ENCODE measurements at places on chromosomes 2 and 18.

GRCh38 chr2:39679805-39680204, 14.1 kb downstream of the TMEM178A start:
- DNase-seq = no peak

DNA sequence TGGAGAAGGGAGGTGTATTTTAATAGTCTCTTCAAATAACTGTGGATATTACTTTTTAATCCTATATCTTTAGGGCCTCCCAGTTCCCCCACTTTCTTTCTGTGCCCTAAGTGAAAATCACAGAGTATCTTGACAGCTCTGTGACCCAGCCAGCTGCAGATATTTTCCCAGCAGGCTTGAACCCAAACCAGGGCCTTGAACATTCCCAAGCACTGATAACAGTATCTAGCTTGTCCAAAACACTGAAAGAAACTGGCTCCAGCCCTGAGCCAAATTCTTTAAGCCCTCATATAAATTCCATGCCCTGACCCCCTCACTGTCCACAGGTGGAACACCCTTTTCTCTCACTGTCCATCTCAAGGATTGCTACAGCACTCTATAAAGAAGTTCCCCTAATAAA, 388.1 kb upstream of the CHAC2 start:
- no peak for DNase-seq

DNA sequence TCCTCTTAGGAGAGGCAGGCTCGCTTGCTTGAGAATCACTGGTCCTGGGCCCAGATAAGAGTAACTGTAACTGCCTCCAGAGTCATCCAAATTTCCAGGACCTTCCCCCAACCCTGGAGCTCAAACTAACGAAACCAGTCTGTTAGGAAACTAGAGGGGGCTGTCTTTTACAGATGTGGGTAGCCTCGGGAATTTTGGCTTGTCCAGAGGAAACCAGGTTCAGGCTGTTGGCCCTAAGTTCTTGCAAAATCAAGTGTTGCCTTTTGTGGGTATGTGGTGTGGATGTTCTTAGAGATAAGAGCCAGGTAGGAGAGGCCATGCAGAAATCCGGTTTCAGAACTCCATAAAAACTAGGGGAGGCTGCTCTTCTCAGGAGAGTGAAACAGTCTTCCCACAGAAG, 125.0 kb upstream of the DLX2 start:
- DNase-seq = no peak

DNA sequence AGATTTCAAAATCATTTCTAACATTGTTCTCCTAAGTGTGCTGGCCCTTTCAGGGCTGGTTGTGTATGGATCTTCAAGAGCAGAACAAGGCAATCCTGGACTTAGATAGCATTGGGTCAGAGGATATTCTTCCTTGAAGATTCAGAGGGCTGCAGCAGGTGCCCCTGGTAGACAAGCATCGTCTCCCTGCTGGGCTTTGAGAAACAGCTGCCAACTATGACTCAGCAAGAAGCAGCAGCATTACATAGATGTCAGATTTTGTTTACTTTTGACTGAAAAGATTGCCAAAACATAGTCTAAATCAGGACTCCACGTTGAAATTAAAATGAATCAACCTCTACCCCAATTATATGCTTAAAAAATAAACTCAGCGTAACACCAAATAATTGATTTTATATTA, 618.8 kb downstream of the SOCS6 start:
- no peak for DNase-seq

DNA sequence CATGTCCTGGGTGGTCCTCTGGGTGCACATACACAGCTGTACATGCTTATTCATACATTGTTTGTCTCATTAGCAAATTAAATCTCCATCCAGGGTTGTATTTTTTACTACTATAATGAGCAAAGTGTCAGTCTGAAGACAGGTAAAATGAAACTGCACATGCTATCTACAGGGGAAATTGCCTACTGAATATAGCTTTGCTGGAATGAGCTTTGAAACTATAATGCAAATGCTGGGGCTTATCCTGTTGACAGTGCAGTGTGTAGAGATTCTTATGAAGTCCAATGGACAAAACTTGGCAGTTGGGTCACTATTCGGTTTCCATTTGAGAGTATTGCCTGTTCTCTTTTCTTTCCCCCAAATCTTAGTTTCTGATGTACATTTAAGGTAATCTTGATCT, 292.8 kb upstream of the LRP1B start:
- DNase-seq = no peak

DNA sequence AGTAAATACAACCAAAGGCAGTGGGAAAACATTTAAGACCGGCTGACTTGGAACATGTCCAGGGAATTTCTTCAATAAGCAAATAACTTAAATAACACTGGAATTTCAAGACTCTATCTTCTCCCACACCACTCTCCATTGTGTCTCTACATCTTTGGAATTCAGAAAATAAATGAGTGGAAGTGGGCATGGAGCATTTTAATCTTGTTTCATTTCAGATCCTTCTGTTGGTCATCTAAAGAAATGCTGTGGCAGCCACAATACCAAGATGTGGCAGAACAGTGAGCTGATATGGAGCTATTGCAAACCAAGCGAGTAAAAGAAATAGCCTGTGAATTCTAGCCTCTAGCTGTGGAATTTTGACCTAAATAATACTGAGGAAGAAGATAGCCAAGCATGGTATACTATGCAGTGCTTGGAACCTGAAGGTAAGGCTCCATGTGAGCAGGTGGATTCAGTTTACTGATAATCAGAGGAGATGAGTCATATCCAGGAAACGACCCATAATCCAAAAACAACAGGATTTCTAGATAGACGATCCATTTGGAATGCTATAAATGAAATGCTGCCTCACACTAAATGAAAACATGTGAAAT, 157.1 kb upstream of the SCN7A start:
- DNase-seq = no peak

DNA sequence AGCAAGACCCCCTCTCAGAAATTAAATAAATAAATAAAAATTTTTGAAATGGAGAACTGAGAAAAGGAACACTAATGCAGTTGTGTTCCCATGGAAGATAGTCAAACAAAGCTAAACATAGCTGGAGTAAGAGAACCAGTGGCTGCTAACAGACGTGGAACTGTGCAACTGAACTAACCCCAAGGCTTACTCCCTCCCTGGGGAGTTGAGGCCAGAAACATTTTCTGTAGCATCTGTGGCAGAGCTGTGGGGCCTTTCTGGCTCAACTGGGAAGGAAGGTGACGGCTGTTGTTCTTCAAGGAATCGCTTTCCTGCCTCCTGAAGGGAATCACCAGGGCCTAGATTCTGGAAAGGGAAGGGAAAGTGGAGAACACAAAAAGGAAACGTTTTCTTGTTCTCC, 53.9 kb upstream of the B3GNT2 start:
- no peak for DNase-seq

- DNase-seq = no peak
Measured at GRCh38 chr2:232896111-232896510, 26.0 kb downstream of the SNORC start.

GRCh38 chr2:197311421-197312033, 947 bp upstream of the ANKRD44 start:
- no peak for DNase-seq

Data from NCI-H187 treated with DMSO at 0.1 percent for 48 hours (cell line).